AG09319 (cell line): ENCODE measurements at places on chromosomes 5 and 9.

DNA sequence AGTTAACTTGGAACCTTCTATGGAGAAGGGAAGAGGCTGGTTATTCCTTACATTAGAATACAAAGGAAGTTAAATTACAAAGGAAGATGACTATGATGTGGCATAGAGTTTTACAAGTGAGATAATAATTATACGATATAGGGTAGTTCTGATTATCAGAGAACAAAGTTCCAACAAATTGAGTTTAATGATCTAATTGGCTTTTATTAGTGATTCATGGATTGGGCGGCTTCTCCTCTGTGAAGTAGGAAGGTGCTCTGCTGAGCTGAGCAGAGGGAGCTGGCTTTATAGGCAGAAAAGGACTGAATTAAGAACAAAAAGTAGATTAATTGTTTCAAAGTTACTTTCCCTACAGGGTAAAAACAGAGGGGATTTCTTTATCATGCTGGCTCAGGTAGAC, 49.7 kb downstream of the PARP8 start:
- DNase-seq, result no peak

- no peak for DNase-seq
These were observed 9.7 kb upstream of the CYSTM1 start for GRCh38 chr5:140165101-140165922.

GRCh38 chr5:174057206-174057605, 11.7 kb downstream of the NSG2 start:
- no peak for DNase-seq

GRCh38 chr9:121852651-121853616, 201.5 kb downstream of the DAB2IP start:
- DNase-seq, result no peak

GRCh38 chr5:162567644-162568043, 500.1 kb downstream of the GABRG2 start:
- no peak for DNase-seq

DNA sequence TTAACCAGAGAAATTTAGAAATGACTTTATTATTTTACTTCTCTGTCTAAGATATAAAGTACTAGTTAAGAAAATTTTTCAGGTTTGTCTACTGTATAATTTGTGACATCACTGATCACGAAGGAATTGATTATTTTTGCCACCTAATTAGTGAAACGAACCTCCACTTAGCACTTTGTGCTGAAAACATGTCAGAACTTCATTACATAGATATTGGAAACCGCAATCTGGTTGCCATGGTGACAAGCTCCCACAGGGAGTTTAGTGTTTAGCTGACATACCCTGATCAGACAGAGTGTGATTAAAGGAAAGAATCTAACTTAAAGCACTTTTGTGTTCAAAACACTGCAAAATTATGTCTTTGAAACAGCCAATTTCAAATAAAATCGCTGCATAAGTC, 668.4 kb upstream of the CCNG1 start:
- no peak for DNase-seq

GRCh38 chr9:121365564-121365963, 4.5 kb downstream of the STOM start:
- no peak for DNase-seq

GRCh38 chr9:77158772-77159513, 18.4 kb upstream of the VPS13A start:
- DNase-seq, result no peak

GRCh38 chr5:132225165-132226032, 2.3 kb downstream of the P4HA2 start:
- peak; percentile 83 for DNase-seq

DNA sequence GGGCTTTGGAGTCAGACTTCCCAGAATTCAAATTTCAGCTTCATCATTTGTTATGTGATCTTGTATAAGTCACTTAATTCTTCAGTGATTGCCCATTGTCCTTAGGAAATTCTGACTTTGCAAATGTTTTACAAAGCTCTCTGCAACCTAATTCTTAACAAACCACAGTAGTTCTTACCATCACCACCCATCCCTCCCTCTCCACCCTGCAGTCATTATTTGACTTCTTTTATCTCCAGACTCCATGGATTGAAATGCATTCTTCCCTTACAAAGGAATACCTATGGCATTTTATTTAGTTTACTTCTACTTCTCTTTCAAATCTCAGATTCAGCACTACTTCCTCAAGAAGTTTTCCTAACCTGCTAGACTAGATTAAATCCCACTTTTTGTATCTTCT, 23.1 kb downstream of the SHLD3 start:
- no peak for DNase-seq

GRCh38 chr5:134545070-134545868, 19.8 kb downstream of the JADE2 start:
- no peak for DNase-seq

DNA sequence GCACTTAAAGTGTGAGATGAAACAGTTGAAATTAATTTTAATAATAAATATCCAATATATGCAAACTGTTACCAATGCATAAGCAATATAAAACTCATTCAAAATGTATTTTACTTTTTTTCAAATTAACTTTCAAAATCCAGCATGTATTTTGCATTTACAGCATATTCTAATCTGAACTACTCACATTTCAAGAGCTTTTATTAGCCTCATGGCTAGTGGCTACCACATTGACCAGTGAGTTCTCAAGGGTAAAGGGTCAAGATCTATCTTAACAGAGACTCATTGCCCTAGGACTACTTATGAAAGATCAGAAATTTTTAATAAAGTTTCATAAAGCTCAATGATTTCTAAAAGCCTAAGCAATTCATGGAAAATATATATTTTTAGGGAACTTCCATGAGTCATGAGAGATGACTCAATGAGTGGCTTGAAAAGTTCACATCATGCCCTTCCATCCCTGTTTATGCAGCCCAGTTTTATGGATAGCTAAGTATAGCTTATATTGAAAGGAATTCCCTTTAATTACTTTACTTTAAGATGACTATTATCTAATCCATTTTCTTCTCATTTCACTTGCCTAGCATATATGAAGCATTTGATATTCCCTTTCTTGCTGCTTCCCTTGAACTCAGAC, 608.6 kb downstream of the SLCO4C1 start:
- no peak for DNase-seq

- DNase-seq, result no peak
These were observed 30.0 kb downstream of the PLPP7 start for GRCh38 chr9:131319486-131319885.

DNA sequence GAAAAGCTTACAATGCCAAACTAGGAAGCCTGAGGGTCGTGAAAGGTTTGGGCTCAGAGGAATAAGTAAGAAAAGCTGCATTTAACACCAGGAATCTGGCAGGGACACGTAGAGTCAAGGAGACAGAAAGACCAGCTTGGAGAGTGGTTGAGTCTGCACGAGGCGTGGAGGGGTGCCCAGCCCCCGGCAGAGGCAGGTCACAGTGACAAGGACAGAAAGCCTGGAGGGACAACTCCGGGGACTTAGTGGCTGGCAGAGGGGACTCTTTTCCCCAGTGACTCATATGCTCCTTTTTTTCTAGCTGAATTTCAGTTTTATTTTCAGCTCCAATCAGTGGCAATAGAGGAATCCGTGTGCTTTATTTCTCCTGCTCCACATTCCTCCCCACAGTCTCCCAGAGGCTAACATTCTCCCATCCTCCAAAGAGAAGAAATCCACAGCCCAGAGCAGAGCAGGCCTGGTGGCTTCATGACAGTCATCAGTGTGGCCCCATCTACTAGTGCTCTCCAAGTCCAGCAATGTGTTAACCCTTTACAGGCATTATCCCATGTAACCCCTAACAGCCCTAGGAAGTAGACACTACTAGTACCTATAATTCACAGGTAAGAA, 80.7 kb downstream of the KCNIP1 start:
- no peak for DNase-seq

- no peak for DNase-seq
These were observed 35.5 kb downstream of the FXN start for GRCh38 chr9:69071059-69071458.

DNA sequence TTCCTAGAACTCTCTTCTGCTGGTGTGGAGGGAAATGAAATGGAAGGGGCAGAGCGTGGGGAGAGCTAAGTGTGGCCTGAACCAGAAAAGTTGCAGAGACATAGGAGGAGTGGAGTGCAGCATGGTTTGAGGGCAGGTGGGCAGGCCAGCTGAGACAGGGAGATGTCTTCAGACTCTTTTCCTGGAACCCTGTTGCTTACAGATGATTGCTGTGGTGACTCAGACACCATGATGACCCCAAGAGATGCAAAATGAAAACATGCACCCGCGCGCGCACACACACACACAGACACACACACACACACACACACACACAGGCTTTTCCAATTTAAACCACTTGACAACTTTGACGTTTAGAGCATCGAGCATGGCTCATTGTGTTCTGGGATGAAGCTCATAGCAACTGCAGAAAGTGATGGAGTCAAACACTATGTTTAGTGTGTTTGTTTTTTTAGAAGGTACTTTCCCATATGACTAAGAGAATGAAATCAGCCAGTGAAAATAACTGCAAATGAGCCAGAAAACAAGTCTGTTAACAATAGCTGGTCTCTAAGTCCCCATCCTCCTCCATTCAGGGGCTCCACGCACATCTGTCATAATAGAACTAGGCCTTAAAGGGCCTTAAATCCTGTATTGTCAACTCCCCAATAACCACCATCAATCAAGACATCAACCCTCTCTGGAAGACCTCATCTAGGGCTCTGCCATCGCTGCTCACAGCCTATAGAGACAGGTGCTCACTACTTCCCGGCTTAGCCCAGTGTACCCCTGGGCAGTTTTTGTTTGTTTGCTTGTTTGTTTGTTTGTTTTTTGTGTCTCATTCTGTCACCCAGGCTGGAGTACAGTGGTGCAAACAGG, 9.6 kb downstream of the TMOD1 start:
- DNase-seq, result peak; percentile 38

DNA sequence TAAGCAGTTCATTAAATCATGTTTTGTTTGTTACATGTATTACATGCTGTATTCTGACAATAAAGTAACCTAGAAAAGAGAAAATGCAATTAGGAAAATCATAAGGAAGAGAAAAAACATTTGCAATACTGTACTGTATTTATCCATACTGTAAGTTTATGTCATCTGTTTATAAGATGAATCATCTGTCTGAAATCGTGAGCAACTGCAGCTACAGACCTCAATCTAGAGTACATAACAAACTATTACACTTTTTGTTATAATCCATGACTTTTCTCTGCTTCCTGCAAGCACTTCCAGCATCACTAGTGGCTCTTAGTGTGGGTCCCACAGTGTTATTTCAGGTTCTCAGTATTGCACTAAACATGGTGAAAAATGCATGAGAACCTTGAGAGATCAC, 144.4 kb upstream of the NR4A3 start:
- DNase-seq, result no peak

- DNase-seq, result no peak
These were observed 144.6 kb downstream of the MELK start for GRCh38 chr9:36717276-36717675.

- DNase-seq, result no peak
These were observed 55.3 kb downstream of the AHRR start for GRCh38 chr5:376799-377325.

DNA sequence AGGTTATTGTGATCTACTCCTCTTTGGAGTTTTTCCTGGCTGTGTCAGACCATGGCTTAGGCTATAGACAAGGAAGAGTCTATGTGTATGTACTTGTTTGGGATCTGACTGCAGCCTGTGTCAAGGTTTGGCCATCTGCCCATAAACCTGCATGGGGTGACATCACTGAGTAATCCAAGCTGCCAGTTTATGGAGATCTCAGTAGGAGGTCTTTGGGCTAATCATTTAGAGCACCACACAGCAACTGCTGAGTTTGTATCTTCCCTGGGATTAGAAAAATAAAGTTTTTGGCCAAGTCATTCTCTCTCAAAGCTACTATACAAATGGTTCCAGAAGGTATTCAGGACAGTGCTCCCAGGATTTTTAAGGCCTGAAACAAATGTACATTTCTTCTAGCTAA, 65.5 kb upstream of the HSPB3 start:
- no peak for DNase-seq

DNA sequence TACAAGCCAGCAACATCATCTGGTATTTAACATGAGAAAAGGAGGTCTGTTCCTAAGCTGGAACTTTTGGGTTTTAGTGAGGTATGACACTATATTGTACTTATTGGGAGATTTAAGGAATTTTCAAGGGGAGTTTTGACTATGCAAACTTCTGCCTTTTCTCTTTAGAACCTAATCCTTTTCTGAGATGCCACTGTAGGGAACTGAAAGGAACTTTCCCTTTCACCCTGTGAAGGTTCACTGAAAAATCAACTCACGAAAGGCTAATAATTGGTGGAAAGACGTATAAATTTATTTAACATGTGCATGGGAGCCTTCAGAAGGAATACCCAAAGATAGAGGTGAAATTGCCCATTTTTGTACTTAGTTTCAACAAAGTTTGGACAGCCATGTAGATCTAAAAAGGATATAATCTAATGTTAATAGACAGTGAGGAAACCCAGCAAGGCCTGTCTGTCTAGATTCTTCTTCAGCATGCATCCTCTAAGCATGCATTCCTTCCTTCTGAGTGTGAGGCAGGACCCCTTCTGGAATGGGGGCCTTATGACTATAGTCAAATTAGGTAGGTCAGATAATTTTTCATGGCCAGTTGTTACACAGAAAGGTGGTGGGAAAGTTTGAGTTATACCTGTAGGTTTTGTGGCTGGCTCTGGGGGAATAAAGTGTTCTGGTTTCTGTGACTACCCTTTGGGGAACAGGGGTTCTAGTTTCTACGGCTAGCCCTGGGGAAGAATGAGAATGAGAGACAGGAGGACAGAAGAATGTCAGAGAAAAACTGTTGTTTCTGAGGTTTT, 200.3 kb downstream of the C9orf152 start:
- DNase-seq, result no peak

DNA sequence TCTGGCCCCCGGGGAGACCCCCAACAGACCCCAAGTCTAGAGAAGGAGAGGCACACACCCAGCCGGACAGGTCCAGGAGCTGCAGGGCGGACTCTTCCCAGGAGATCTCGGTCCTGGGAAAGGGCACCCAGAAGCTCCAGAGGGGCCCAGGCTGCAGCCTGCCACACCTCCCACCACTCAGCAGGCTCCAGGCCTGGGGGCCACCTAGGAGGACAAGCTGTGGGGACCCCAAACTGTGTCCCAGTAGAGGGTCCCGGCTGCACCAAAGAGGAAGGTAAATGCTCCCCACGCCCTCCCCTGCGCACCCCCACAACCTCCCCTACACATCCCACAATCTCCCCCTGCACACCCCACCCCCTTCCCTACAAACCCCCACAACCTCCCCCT, 48.5 kb downstream of the PLEKHG4B start:
- no peak for DNase-seq

GRCh38 chr9:76605321-76605900, 146.4 kb downstream of the GCNT1 start:
- no peak for DNase-seq

GRCh38 chr5:173554038-173554955, 62.2 kb downstream of the BOD1 start:
- no peak for DNase-seq
